Activated T-cell treated with anti-CD3 and anti-CD28 coated beads, Interleukin-2, amount 50 U/mL, for 24 hours (primary cell): ENCODE measurements at places on chromosomes 7 and 10.

DNA sequence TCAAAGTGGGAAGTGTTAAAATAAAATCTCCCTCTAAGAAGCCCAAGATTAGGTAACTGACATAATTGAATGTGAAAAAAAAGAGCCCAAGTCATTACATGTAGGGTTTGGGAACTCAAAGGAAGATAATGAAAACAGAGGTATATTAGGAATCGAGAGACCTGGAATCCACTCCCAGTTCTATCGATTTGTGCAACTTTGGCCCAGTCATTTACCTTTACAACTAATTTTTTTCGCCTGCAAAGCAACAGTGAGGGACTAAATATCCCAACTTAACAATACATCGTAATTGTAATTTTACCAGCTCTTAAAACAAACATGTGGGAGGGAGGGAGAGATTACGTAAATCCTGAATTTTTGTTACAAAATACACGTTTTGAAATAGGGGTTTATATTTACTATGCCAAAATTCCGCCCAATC is 1.4 kb downstream of the MINDY3 start:
- peaks cover 45% of the 10 kb centered on the region for H3K36me3 ChIP-seq
- peak overlapping the region; percentile 100 for H3K4me3 ChIP-seq
- H3K4me1 ChIP-seq, result peaks cover 49% of the 10 kb centered on the region
- no peak for DNase-seq

GRCh38 chr7:156026603-156027002 is 214.3 kb upstream of the SHH start:
- no peak overlapping the region for H3K27ac ChIP-seq
- no peak for DNase-seq
- no peaks in the 10 kb centered on the region for H3K27me3 ChIP-seq

DNA sequence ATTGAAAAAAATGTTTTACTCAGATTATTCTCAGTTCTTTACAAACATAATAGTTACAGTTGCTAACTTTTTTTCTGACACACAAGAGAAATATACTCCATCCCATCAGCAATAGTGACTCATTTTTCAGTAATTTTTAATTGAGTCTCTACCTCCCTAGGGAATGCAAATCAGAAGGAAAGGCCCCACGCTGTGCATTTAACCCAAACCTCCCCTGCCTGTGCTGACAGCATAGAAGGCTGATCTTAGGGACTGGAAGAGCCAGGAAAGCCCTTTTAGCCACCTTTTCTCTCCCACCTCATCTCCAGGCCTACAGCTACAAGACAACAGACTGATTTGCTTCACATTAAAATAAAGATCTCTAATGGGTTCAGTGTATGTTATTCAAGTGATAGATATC is 24.7 kb upstream of the PIK3CG start:
- no peak overlapping the region for H3K4me3 ChIP-seq
- no peak overlapping the region for H3K27ac ChIP-seq
- H3K4me1 ChIP-seq, result peaks cover 5% of the 10 kb centered on the region
- H3K27me3 ChIP-seq, result peaks cover 3% of the 10 kb centered on the region

- H3K36me3 ChIP-seq, result peaks cover 81% of the 10 kb centered on the region
- H3K27me3 ChIP-seq, result no peaks in the 10 kb centered on the region
- H3K27ac ChIP-seq, result no peak overlapping the region
Measured at GRCh38 chr10:96548589-96548988, 34.9 kb upstream of the TLL2 start.

GRCh38 chr10:11208243-11208642 is 190.6 kb downstream of the CELF2 start:
- H3K27me3 ChIP-seq, result no peaks in the 10 kb centered on the region
- no peak for DNase-seq
- peak overlapping the region; percentile 79 for H3K4me3 ChIP-seq
- peaks cover 99% of the 10 kb centered on the region for H3K4me1 ChIP-seq

GRCh38 chr10:88983206-88983605 is 7.4 kb upstream of the FAS start:
- no peak overlapping the region for H3K27ac ChIP-seq
- H3K4me3 ChIP-seq, result no peak overlapping the region
- peaks cover 3% of the 10 kb centered on the region for H3K36me3 ChIP-seq
- no peaks in the 10 kb centered on the region for H3K27me3 ChIP-seq
- H3K4me1 ChIP-seq, result peaks cover 34% of the 10 kb centered on the region

GRCh38 chr7:70177166-70177565 is 578.9 kb downstream of the AUTS2 start:
- no peak overlapping the region for H3K27ac ChIP-seq
- no peak overlapping the region for H3K4me3 ChIP-seq
- H3K4me1 ChIP-seq, result peaks cover 14% of the 10 kb centered on the region
- H3K36me3 ChIP-seq, result no peaks in the 10 kb centered on the region

DNA sequence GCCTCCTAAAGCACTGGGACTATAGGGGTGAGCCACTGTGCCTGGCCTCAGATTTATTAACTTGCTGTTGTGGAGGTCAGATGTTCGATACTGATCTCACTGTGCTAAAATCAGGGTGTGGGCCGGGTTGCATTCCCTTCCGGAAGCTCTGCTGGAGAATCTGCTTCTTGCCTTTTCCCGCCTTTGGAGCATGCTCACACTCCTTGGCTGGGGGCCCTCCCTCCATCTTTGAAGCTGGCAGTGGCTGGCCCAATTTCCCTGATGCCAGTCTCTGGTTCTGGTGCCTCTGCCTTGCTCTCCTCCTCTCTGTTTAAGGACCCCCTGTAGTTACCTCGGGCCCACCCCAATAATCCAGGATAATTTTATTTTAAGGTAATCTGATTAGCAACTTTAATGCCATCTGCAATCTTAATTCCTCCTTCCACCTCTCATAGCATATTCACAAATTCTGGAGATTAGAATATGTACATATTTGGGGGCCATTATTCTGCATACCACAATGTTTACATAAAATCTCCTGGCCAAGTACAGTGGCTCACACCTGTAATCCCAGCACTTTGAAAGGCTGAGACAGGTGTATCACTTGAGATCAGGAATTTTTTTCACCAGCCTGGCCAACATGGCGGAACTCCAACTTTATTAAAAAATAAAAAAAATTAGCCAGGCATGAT is 7.9 kb upstream of the PITRM1 start:
- peaks cover 26% of the 10 kb centered on the region for H3K27me3 ChIP-seq
- no peak for DNase-seq
- peaks cover 6% of the 10 kb centered on the region for H3K4me1 ChIP-seq
- no peak overlapping the region for H3K4me3 ChIP-seq
- no peaks in the 10 kb centered on the region for H3K36me3 ChIP-seq
- H3K27ac ChIP-seq, result no peak overlapping the region

- no peaks in the 10 kb centered on the region for H3K27me3 ChIP-seq
- DNase-seq, result no peak
- no peaks in the 10 kb centered on the region for H3K4me1 ChIP-seq
- no peak overlapping the region for H3K27ac ChIP-seq
- no peak overlapping the region for H3K4me3 ChIP-seq
- no peaks in the 10 kb centered on the region for H3K36me3 ChIP-seq
Measured at GRCh38 chr10:57142925-57143576, 782.0 kb upstream of the ZWINT start.

GRCh38 chr7:137146012-137146455 is 197.5 kb downstream of the PTN start:
- no peak overlapping the region for H3K4me3 ChIP-seq
- no peak for DNase-seq
- no peaks in the 10 kb centered on the region for H3K27me3 ChIP-seq
- H3K4me1 ChIP-seq, result no peaks in the 10 kb centered on the region
- H3K27ac ChIP-seq, result no peak overlapping the region

- H3K36me3 ChIP-seq, result no peaks in the 10 kb centered on the region
- DNase-seq, result no peak
- H3K4me1 ChIP-seq, result no peaks in the 10 kb centered on the region
- H3K27me3 ChIP-seq, result no peaks in the 10 kb centered on the region
Measured at GRCh38 chr7:113217314-113217713, 99.0 kb upstream of the SMIM30 start.

DNA sequence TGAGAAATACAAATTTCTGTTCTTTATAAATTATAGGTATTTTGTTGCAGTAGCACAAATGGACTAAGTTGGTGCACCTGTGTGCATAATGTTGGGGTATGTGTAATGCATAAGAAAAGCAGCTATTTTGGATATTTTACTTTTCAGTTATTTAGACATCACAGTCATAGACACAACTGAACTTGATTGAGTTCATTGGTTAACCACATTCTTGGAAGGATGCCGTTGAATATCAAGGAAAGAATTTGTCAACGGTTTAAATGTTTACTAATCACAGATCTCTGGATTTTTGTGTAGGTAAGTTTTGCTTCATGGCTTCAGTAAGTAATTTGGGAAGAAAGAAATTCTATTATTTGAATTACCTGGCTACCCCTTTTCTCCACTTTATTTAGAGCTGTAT is 4.1 kb downstream of the OTUD1 start:
- H3K4me1 ChIP-seq, result peaks cover 61% of the 10 kb centered on the region
- H3K27me3 ChIP-seq, result no peaks in the 10 kb centered on the region
- peak overlapping the region; percentile 93 for H3K4me3 ChIP-seq
- H3K27ac ChIP-seq, result peak overlapping the region; percentile 44

DNA sequence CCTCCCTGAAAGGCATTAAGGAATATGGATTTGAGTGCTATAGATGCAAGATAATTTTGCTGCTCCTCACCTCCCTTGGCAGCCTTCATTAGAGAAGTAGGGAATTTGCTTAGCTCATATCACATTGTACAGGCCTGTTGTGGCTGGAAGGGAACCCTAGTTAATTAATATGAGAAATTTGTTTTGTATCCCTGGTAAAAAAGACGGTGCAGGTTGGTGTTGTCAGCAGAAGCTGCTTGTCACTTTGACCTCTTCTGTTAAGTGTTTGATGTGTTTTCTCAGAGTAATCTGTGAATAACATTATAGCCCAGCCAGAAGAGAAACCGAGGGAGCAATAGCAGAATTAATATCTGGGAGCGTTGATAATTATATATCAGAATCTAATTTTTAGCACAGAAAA is 278.4 kb downstream of the LRMDA start:
- H3K4me1 ChIP-seq, result no peaks in the 10 kb centered on the region
- H3K27me3 ChIP-seq, result peaks cover 43% of the 10 kb centered on the region
- no peak overlapping the region for H3K27ac ChIP-seq
- no peak for DNase-seq

DNA sequence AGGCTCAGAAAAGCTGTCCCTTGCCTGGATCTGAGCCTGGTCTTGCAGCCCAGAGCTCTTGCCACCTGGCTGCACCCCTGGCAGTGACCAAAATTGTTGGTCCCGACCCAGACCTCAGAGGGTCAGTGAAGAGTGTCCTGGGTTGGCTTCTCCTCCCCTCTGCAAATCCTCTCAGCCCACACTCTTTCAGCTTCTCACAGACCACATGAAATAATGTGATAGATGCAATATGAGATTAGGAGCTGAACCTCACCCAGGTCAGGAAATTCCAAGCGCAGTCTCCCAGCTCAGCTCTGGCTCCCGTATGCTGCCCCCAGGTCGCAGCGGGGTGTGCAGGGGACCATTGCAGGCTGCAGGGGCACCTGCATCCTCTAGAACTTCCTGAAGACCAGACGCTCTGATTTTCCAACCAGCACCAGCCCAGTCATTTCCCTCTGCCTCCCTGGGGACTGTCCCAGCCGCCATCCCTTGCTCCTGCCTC is 19.6 kb upstream of the RET start:
- DNase-seq, result no peak
- H3K27ac ChIP-seq, result no peak overlapping the region
- H3K36me3 ChIP-seq, result no peaks in the 10 kb centered on the region
- H3K27me3 ChIP-seq, result peaks cover 17% of the 10 kb centered on the region
- H3K4me1 ChIP-seq, result no peaks in the 10 kb centered on the region

DNA sequence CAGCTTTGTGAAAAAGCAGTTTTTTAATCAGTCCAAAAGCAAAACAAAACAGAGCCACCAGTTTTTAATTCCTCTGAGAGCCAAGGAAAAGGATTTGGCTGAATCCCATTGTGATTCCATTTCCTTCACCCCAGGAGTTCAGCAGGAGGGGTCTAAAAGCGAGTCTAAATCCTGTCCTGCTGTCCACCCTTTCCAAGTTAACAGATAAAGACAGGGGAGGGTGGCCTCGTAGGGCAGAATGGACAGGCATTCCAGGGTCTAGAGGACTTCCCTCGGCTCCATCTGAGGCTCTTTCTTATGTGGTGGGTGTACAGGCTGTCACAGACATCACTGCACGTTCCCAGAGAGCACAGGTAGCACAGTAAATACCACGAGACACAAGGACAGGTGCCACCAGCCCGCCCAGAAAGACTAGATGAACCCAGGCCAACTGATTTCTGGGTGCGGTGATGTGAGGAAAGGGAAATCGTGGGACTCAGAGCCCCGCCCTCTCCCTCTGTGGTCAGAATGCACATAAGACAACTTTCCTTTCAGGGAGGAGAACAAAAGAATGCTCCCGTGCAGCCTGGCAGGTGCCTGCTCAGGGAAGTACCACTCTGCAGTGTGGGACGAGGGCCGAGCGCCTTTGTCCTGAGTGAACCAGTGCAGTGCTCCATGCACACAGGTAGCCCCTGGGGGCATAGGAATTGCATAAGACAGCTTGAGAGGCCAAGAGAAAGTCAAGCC is 119.7 kb downstream of the ABLIM1 start:
- no peaks in the 10 kb centered on the region for H3K27me3 ChIP-seq
- H3K36me3 ChIP-seq, result no peaks in the 10 kb centered on the region
- peak overlapping the region; percentile 63 for H3K4me3 ChIP-seq
- H3K4me1 ChIP-seq, result peaks cover 67% of the 10 kb centered on the region
- peak; percentile 63 for DNase-seq

DNA sequence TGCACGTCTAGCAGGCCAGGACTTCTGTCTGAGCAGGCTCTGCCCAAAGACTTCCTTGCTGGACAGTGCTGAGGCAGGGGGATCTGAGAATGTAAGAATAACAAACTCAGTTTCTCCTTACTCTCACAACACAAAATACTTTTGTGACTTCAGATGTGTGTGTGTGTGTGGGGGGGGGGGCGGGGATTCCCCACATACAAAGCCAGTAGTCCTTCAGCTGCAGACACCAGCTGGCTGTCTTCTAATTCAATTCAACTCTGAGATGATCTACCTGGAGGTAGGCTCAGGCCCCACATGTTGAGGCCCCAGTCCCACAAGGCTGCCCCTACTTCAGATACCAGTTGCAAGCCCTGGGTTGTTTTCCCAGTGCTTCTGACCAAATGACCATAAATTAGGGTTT is 4.7 kb upstream of the CXCL12 start:
- DNase-seq, result no peak
- no peaks in the 10 kb centered on the region for H3K36me3 ChIP-seq
- no peak overlapping the region for H3K27ac ChIP-seq
- H3K4me1 ChIP-seq, result peaks cover 6% of the 10 kb centered on the region
- no peak overlapping the region for H3K4me3 ChIP-seq

DNA sequence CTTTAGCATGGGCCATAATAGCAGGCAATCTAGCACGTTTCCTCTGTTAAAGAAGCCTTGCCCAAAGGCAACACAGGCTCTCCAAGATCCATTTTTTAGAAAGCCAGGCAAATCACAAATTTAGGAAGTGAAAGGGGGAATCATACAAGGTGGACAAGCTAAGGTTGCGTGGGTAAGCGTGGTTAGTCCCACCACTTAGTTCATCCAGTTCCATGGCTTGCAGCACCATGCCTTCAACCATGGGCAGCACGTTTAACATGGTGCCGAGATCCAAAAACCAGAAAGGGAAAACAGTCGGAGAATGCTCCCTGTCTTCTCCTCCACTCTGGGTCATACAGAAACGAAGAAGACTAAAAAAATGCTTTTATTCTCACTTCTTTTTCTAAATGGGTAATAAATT is 234.4 kb upstream of the IMMP2L start:
- H3K27ac ChIP-seq, result no peak overlapping the region
- no peak overlapping the region for H3K4me3 ChIP-seq
- H3K27me3 ChIP-seq, result no peaks in the 10 kb centered on the region
- no peaks in the 10 kb centered on the region for H3K4me1 ChIP-seq
- H3K36me3 ChIP-seq, result peaks cover 13% of the 10 kb centered on the region
- DNase-seq, result no peak
